ENCODE measurements at places on chromosomes 1 and 21. TPM values are rescaled to one million over a fixed set of nuclear protein-coding genes. Genes with fewer than 3 reads are reported as not detected.

GRCh38 chr1:150778409-150778808 lies 12.8 kb upstream of the CTSS start:
- no peak for DNase-seq

DNA sequence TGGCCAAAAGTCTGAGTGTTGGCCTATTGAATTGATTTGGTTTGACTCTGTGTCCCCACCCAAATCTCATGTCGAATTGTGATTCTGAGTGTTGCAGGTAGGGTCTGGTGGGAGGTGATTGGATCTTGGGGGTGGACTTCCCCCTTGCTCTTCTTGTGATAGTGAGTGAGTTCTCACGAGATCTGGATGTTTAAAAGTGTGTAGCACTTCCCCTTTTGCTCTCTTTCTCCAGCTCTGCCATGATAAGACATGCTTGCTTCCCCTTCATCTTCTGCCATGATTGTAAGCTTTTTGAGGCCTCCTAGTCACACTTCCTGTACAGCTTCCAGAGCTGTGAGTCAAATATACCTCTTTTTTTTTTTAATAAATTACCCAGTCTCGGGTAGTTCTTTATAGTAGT lies 297.1 kb upstream of the ZRANB2 start:
- no peak for DNase-seq

DNA sequence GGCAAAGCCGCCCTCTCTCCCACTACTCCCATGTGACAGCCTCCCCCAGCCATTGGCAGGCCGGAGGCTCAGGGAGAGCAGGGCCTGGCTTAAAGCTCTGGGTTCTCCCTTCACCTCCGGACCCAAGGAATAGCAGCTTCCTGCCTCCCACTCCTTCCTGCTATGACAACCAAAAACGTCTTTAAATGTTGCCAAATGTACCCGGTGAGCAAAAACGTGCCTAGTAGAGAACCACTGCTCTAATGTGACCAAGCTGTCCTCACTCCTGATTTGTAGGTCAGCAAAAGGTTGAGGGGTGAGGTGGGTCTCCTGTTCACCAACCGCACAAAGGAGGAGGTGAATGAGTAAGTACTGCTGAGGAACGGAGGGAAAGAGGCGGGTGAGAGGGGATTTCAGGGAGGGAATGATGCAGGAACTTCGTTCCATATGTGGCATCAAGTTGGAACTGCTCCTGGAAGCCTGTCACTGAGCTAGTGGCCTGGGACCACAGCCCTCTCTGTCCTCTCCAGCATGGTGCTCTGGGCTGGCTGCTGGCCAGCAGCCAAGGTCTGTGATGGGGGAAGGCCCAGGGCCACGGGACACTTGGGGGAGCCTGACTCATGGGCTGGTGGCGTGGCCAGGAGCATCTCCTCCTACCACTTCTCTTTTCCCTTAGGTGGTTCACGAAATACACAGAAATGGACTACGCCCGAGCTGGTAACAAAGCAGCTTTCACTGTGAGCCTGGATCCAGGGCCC lies 5.7 kb downstream of the MRTO4 start:
- no peak for DNase-seq

DNA sequence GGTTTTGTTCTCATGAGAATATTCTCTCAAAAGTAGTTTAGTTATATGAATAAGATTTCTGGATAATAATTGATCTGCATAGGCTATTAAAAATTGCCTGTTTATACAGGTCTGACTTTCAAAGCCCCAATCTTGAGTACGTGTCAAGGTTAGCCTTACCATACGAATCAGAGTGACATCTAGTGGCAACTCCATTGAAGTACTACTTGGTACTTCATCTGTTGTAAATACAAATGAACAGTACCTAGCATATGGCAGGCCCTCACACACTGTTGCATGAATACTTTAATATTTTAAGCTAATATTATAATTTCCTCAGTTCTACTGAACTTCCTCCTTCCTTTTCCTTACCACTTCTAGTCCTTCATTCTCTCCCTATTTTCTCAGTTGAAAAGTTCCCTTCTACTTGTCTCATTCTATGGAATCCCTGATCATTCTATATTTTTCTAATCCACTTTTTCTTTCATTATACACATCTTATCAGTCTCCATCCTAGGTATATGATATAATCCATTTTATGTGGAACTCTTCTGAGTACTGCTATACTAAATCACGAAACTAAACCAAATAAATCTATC lies 101.2 kb downstream of the AKT3 start:
- peak; percentile 72 for DNase-seq

NFYC gene
- polyA plus RNA-seq: 35.2 TPM

ARID4B gene
- 13.7 TPM for polyA plus RNA-seq

All from A549 (cell line).